ENCODE measurements at places on chromosomes 6 and 20.

- no peak for DNase-seq
Measured at GRCh38 chr6:679282-679681, 13.7 kb downstream of the EXOC2 start.

DNA sequence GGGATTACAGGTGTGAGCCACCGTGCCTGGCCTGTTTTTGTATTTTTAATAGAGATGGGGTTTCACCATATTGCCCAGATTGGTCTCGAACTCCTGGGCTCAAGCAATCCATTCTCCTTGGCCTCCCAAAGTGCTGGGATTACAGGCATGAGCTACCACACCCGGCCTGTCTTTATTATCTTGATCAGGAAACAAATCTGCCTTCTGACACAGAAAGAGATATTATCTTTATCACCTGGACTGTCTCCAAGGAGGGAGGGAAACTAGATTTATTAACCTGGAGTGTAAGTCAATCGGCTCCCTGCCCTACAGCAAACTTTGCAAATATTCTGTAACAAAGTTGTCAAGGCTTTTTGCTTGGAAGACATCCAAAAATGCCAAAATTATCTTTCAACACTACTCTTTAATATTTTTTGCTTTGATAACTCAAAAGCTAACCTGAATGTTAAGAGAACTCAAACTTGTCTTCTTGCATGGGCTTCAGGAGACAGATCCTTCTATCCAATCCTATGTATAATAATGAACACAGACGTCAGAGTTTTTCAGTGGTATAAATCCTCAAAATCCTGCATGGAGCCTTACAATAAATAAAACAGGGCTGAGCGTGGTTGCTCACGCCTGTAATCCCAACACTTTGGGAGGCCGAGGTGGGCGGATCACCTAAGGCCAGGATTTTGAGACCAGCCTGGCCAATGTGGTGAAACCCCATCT is 85.0 kb upstream of the LOC128125822 start:
- no peak for DNase-seq

- no peak for DNase-seq
Measured at GRCh38 chr6:32689531-32690501, 23.4 kb upstream of the HLA-DQB1 start.

DNA sequence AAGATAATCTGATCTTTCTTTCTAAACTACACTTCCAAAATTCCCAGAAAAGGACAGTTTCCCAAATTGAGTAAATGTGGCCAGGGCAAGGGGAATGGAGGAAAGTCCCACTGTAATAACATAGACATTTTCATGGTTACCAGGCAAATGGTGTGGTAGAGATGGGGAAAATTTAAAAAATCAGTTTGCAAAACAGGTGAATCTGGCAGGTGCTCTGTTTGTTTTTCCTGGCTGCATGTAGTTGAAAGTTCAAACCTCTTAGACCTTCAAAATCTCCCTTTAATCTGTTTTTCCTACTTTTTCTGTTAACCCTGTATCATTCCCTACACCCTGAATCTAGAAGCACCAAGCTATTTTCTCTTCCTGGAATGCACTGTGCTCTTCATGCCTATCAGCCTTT is 2.0 kb upstream of the BCKDHB start:
- DNase-seq = no peak

DNA sequence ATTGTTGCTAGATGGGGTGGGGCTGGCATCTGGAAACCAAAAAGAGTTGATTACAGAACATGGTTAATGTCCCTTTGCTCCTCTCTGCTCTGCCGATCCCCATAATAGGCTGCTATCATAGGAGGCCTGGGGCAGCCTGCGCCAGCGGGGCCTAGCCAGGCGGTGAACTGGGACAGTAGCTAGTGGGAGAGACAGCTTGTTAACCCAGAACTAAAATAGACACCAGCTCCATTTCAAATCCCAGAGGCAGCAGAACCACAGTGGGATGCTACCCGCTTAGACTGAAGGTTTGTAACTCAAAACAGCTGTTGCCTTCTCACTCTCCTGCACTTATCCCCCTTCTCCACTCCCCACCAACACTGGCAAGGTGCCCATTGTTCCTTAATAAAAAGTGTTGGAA is 98.5 kb downstream of the SSR1 start:
- DNase-seq = no peak

- no peak for DNase-seq
Measured at GRCh38 chr20:20956513-20956931, 149.6 kb downstream of the LINC00237 start.

DNA sequence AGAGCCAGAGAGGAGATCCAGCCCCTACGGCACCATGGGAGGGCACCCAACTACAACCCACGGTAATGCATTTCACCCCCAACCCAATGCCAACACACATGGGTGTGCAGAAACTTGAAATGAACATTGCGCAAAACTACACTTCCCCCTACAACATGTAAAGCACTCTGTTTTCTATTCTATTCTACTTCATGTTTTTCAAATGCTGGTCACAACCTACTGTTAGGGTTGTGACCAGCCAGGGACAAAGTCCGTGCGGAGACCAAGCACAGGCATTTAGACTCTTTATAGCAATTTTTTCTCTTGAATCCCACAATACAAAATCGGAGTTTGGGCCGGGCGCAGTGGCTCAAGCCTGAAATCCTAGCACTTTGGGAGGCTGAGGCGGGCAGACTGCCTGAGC is 90.6 kb downstream of the MRPL14 start:
- no peak for DNase-seq

- DNase-seq = no peak
Measured at GRCh38 chr6:31115941-31116560, 1.5 kb downstream of the PSORS1C1 start.

GRCh38 chr6:84227044-84227433 is 404 bp downstream of the CEP162 start:
- no peak for DNase-seq

DNA sequence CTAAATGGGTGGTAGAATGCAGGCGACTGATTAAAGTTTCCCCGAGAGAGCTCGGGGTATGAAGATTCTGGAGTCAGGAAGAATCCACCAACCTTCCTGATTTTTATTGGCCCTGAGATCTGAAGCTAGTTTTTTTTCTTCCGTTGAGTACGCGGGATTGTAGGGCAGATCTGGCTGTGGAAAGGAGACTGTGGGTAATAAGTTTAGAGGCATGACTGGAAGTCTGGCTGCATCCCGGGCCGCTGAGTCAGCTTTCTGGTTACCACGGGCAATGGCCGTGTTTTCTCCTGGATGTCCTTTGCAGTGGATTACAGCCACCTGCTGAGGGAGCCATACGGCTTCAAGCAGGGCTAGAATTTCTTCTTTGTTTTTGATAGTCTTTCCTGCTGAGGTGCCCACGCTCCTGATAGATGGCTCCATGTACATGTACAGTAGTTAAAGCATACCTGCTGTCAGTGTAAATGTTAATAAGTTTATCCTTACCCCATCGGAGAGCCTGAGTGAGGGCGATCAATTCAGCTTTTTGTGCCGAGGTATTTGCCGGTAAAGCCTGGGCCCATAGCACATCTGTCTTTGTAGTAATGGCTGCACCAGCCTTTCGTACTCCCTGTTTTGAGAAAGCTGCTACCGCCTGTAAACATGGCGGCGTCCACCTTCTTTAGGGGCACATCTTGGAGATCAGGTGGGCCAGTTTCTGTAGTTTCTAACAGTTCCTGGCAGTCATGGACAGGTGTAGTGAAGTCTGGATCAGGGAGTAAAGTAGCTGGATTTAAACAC is 154.0 kb downstream of the TRIM27 start:
- DNase-seq = no peak

DNA sequence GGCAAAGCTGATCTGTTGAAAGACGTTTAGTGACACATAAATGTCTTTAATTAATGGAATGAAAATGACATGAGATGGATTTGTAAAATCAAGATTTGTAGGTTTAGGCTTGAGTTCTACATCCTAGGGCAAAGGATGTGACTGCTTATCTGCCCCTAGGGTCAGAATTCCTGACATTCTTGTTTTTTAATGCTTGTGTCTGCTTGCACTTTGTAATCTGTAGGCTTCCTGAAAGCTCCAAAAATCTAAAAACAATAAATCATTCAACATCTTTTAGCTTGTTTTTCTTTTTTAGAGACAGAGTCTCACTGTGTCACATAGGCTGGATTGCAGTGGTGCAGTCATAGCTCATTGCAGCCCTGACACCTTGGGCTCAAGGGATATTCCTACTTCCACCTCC is 107.9 kb upstream of the MLIP start:
- no peak for DNase-seq

DNA sequence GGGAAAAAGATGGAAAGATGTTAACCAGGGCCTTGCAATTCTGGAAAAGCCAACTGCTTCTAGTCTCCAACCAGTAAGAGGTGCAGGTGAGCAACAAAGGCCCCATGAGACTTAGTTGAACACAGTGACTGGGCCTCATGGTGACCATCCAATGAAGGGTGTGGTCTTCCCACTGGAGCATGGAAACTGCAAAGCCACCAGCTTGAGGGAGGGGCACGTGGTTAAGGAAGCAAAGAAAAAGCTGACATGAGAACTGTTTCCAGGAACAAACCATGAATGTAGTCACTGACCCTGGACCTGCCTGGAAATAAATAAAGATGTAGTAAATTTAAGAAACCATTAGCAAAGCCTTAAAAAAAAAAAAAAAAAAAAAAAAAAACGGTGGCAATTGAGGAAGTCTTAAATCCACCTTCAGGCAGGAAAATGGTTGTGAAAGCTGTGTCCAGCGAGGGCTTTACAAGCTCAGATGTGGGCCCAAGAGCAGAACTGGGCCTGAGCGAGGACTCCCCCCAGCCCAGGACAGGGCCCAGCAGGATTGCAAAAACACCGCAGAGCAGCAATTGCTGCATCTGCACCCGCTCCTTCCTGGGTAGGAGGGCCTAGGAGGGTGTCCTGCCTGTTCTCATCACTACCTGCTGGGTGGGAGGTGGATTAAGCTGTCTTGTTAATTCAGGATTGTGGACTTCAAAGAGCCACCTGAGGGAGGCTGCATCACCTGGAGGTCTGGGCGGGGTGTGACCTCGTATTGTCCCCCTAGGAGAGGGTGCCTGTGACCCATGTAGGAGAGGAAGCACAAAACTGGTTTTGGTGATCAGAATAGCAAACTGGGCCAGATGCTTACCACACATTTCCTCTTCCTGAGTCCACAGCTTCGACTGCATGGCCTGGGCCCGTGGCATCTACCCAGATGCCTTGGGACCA is 10.3 kb downstream of the GFRA4 start:
- DNase-seq = no peak

DNA sequence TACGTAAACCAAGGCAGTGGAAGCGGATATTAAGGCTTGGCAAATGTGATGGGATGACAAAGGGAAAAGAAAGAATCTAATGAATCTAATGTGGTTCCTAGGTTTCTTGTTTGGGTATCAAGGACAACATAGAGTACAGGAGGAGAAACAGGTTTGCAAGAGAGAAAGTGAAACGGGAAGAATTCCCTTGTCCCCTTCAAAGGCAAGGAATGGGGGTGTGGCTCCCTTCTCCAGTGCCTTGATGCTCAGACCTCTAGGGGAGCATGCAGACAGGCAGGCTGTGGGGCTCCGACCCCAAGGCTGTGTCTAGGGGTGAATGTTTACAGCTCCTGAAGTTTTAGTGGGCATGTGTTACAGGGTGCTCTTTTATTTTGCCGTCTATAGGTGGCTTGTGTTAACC is 317.5 kb upstream of the HSF2 start:
- no peak for DNase-seq

- DNase-seq = no peak
Measured at GRCh38 chr6:37758234-37758633, 60.6 kb upstream of the MDGA1 start.

DNA sequence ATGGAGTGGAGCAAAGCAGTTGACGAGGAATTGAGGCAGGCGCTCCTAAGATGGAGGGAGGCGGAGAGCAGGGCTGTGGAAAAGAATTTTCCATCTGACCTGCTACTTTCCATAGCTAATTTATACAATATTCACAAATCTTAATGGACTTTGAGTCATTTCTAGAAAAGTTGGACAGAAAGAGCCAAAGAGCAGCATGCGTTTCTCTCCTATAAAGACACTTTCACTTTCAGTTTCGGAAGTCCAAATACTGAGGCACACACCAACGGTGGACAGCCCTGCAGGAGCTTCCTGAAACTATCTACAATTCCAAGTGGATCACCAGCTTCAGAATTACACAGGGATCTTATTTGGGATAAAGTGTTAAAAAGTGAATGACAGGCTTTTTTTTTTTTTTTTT is 43.5 kb downstream of the PANK2 start:
- no peak for DNase-seq

DNA sequence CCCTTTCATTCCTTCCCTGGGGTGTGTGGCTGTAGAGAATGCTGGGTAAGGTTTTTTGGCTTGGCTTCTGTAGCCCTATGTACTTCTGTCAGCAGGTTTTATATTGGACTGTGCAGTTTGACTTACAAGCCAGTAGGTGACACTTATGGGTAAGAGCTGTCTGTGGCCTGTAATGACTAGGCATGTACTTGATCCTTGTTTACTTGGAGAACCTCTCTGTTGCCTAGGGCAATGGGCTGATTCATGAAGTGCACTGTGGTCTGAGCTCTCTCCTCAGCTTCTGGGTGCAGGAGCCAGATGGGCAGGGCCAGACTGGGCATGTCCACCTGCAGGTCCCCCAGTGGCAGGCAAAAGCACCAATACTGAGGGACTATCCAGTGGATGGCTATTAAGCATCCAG is 544.6 kb downstream of the ADGRB3 start:
- DNase-seq = no peak

DNA sequence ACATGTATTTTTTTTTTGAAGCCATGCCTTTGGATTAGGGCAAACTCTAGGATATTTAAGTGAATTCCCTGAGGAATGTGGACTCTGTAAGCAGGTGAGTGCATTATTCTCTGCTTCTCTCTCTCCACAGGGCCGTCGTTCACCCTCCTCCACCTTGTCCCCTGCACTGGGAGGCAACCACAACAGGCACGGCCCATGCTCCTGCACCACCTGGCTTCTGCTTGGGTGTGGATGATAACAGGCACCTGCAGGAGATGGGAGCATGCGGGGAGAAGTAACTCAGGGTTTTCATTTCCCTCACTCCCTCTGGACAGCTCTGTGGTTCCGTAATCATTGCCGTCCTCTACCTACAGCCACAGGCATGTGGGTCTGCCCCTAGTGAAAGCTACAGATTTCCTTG is 43.4 kb downstream of the HLA-C start:
- DNase-seq = no peak

GRCh38 chr6:5135788-5136376 is 50.7 kb downstream of the PPP1R3G start:
- DNase-seq = no peak

DNA sequence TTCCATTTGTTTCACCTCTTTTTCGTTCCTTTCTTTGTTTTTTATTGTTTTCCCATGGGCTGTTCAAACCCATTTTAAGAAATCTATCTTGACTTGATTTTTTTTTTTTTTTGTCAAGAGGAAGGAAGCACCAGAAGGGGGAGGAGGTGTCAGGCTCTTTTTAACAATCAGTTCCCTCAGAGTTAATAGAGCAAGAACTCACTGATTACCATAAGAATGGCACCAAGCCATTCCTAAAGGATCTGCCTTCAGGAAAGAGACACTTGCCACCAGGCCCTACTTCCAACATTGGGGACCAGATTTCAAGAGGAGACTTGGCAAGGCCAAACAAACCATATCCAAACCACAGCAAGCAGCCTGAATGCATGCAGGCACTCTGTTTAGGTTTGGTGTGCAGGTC is 168.0 kb downstream of the OTOR start:
- no peak for DNase-seq

GRCh38 chr6:139965393-139965792 is 590.9 kb upstream of the CITED2 start:
- DNase-seq = no peak

- DNase-seq = no peak
Measured at GRCh38 chr20:50052550-50053361, 60.2 kb downstream of the UBE2V1 start.

- DNase-seq = peak; percentile 63
Measured at GRCh38 chr6:2020909-2021308, 224.5 kb downstream of the GMDS start.

GRCh38 chr6:78896227-78896626 is 28.9 kb downstream of the IRAK1BP1 start:
- no peak for DNase-seq
